ENCODE measurements at places on chromosomes 4 and X. TPM values are rescaled to one million over a fixed set of nuclear protein-coding genes. Genes with fewer than 3 reads are reported as not detected.

Gene RAB40A
- total RNA-seq = 0.20 TPM

Gene TMEM33
- total RNA-seq = 26.8 TPM

Gene WNK3
- 1.1 TPM for total RNA-seq

Gene UPF3B
- total RNA-seq = 2.8 TPM

Gene ABLIM2
- total RNA-seq = 18.4 TPM

Gene MAGEC1
- not detected for total RNA-seq

Data from heart left ventricle (tissue), 16 donors.